Chondrocyte (in vitro differentiated cells): ENCODE measurements at places on chromosomes 6 and 20. TPM values are rescaled to one million over a fixed set of nuclear protein-coding genes. Genes with fewer than 3 reads are reported as not detected.

DNA sequence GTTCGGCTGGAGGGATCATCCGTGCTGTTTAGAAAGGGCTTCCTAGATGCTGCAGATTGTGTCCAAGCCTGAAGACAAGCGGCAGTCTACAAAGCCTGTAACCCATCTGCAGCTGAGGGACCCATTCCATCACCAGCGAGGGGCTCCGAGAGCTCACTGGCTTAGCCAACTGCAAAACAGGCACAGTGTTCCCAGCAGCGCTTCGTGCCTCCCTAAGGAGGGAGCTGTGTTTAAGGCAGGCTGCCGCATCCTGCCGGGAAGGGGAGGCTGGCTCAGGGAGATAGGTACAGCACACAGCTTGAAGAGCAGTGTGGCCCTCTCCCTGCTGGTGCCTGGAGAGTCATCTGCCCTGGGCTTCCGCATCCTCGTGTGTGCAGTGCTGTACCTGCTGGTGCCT lies 32.4 kb downstream of the DUSP22 start:
- no peak overlapping the region for H3K4me3 ChIP-seq
- H3K4me1 ChIP-seq = no peaks in the 10 kb centered on the region
- H3K27ac ChIP-seq = no peak overlapping the region

DNA sequence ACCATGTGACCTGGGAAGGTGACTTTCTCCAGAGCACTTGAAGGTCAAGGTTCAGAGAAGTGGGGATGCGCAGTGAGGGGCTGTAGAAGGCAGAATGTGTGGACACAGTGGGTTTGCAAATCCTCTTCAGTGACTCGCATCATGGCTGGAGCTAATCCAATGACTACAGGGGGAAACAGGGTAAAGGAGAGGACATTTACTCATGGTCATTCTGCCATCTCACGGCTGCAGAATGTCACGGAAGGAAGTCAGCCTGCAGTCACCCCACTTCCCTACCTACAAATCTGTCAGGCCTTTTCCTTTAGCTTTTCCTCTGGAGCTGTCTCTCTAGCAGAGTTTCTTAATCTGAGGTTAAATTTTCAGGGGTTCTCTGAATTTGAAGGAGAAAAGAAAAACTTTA lies 337.6 kb downstream of the CDC5L start:
- no peak overlapping the region for H3K27ac ChIP-seq
- no peaks in the 10 kb centered on the region for H3K36me3 ChIP-seq
- H3K4me3 ChIP-seq = no peak overlapping the region
- peaks cover 2% of the 10 kb centered on the region for H3K27me3 ChIP-seq

FBXO30 gene
- total RNA-seq = 10.4 to 11.8 TPM (median 11.0 TPM) in 3 replicates

ULBP3 gene
- 5.0 to 6.1 TPM (median 5.1 TPM) in 3 replicates for total RNA-seq

DNA sequence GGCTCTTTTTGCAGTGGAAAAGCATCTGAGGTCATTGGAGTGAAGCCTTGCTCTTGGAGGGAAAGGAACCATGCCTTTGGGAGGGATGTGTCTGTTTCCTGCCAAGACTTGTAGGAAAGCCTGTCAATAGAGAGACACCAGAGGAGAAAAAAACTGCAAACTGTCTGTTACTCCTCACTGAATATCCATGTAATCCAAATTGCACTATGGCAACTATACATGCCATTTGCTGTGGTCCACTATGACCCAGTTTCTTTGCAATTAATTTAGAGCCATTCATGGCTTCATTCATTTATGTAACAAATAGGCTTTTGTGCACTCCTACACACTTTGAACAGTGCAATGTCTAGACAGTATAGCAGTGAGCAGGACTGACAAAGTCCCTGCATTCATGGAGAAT lies 296.5 kb downstream of the SLC35F1 start:
- no peak overlapping the region for H3K27ac ChIP-seq
- no peak overlapping the region for H3K4me3 ChIP-seq
- no peaks in the 10 kb centered on the region for H3K36me3 ChIP-seq
- DNase-seq = no peak
- H3K27me3 ChIP-seq = no peaks in the 10 kb centered on the region

HLA-DMB gene
- not detected in 3 replicates for total RNA-seq

ZNF76 gene
- total RNA-seq = 20.3 to 28.3 TPM (median 22.1 TPM) in 3 replicates

DNA sequence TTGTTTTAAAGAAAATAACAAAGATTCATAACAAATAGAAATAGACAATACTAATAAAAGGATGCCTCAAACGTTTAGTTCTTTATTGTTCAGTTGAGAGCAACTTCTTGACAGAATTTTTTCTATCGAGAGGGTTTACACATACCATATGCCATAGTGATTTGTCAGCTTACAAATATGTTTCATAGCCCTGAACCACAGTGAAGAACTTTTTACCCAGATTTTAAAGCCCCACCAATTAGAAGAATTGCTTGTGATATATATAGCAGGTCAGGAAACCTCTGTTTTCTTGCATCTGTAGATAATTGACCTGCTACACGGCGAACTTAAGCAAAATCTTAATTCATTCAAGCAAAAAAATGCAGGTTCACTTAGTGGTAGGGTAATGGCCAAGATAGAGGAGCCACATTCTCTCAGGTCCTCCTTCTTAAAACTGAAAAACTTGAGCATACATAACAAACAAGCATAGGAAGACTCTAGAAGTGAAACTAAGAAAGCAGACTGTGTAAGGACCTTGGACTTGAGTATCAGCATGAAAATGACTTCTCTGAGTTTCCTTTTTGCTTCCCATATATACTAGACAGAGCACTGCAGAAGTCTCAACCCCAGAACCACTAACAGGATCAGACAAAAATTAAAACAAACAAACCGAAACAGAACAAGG lies 39.5 kb downstream of the CRISP1 start:
- no peak overlapping the region for H3K4me3 ChIP-seq
- H3K27ac ChIP-seq = no peak overlapping the region
- no peaks in the 10 kb centered on the region for H3K4me1 ChIP-seq
- peaks cover 14% of the 10 kb centered on the region for H3K27me3 ChIP-seq
- no peak for DNase-seq

FIG4 gene
- total RNA-seq = 10.4 to 14.1 TPM (median 13.0 TPM) in 3 replicates

DNA sequence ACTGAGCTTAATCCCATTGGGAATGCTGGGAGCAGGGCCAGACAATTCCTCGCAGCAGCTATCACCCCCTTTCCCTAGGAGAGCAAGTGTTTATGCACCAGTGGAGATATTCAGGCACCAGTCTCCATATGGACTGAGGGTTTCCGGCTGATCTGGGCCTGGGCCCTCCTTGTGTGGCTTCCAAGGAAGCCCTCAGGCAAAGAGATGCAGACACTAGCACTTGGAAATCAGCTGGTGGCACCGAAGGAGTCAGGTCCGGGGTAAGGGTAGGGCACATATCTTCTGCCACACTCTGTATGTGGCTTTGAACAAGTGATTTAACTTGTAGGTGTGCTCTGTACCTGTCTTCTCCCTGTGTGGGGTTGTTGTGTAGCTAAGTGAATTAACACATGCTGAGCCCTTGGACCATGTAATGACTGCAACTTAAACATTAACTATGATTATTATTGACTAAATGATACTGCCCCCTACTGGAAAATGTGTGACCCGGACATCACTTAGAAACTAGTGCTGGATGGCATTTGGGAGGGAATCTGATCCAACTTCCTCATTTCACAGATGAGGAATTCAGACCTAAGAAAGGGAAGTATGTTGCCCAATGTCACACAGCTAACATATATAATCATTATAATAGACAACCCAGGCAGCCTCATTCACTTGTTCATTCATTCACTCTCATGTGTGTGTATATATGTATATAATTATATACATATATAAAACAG lies 19.3 kb upstream of the WFDC2 start:
- DNase-seq = no peak
- H3K27ac ChIP-seq = no peak overlapping the region
- H3K36me3 ChIP-seq = no peaks in the 10 kb centered on the region
- no peak overlapping the region for H3K4me3 ChIP-seq
- no peaks in the 10 kb centered on the region for H3K4me1 ChIP-seq

DNA sequence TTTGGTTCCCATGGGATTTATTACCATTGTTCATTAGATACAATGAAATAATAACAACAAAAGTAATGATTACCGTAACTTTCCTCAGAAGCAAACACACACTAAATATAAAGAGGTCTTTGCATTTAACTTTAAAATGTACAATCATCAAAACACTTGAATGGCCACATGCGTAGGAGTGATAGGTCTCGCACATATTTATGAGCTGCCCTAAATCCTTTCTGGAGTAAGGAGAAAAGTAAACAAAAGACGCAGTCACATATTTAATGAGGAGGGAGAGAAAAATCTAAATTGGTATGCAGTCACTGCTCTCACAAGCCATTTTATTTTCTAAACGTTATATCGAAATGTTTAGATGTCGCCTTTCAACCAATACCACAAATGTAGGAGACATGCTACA lies 129.4 kb upstream of the TCF21 start:
- peak overlapping the region; percentile 29 for H3K27ac ChIP-seq
- no peaks in the 10 kb centered on the region for H3K36me3 ChIP-seq
- peaks cover 91% of the 10 kb centered on the region for H3K4me1 ChIP-seq
- no peak for DNase-seq
- H3K27me3 ChIP-seq = no peaks in the 10 kb centered on the region

GRCh38 chr6:14664621-14665315 lies 547.2 kb downstream of the CD83 start:
- DNase-seq = no peak
- peaks cover 5% of the 10 kb centered on the region for H3K27me3 ChIP-seq
- H3K4me1 ChIP-seq = peaks cover 22% of the 10 kb centered on the region
- no peaks in the 10 kb centered on the region for H3K36me3 ChIP-seq
- no peak overlapping the region for H3K4me3 ChIP-seq

- H3K27ac ChIP-seq = peak overlapping the region; percentile 92
- H3K27me3 ChIP-seq = no peaks in the 10 kb centered on the region
- H3K4me3 ChIP-seq = peak overlapping the region; percentile 34
- DNase-seq = no peak
- H3K36me3 ChIP-seq = no peaks in the 10 kb centered on the region
Measured at GRCh38 chr20:47610247-47610944, 108.7 kb downstream of the NCOA3 start.

DNA sequence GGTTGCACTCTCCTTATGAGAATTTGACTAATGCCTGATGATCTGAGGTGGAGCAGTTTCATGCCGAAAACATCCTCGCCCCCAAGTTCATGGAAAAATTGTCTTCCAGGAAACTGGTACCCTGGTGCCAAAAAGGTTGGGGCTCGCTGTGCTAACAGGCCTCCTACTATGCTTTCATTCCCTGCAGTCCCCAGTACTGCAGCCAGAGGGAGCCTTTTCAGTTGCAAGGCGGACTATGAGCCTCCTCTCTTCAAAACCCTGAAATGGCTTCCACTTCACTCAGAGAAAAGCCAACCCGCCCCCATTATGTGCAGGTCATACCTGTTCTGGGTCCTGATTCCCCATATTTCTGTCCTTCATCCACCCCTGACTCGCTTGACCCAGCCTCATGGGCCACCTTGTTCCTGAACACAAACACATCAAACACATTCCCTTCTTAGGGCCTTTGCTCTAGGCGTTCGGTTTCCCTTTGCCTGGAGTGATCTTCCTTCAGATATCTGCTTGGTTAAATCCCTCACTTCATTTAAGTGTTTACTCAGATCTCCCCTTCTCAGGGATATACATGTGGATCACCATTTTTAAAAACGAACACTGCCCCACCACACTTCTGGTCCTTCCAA lies 173.7 kb downstream of the PHACTR1 start:
- no peak overlapping the region for H3K4me3 ChIP-seq
- H3K27ac ChIP-seq = no peak overlapping the region
- DNase-seq = no peak
- H3K4me1 ChIP-seq = peaks cover 7% of the 10 kb centered on the region

GDAP1L1 gene
- not detected in 3 replicates for total RNA-seq

COL12A1 gene
- total RNA-seq = 1,995 to 2,753 TPM (median 2,073 TPM) in 3 replicates

GRCh38 chr6:131283466-131284175 lies 148.4 kb downstream of the AKAP7 start:
- DNase-seq = no peak
- H3K27ac ChIP-seq = no peak overlapping the region
- H3K27me3 ChIP-seq = no peaks in the 10 kb centered on the region
- H3K4me3 ChIP-seq = no peak overlapping the region
- H3K4me1 ChIP-seq = no peaks in the 10 kb centered on the region
- H3K36me3 ChIP-seq = no peaks in the 10 kb centered on the region

GRCh38 chr6:158488065-158488464 lies 71.8 kb upstream of the TMEM181 start:
- H3K27me3 ChIP-seq = no peaks in the 10 kb centered on the region
- no peak for DNase-seq
- peak overlapping the region; percentile 91 for H3K27ac ChIP-seq
- H3K4me1 ChIP-seq = peaks cover 32% of the 10 kb centered on the region
- H3K36me3 ChIP-seq = peaks cover 22% of the 10 kb centered on the region
- no peak overlapping the region for H3K4me3 ChIP-seq

DNA sequence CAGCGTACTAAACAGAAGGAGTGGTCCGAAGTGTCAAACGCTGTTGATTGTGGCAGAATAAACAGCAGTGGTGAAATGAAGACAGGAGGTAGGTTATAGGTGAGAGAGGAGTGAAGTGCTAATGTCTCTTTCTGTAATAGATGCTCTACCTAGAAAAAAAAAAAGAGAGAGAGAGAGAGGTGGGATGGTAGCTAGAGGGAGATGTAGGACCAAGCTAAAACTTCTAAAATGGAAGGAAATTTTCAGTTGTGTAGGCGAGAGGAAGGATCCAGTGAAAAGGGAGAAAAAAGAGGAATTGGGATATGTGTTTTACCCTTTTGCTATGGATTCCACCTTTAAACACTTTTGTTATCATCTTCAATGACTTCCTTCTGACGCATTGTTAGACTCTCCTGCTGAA lies 126.5 kb upstream of the BMP2 start:
- H3K27me3 ChIP-seq = peaks cover 8% of the 10 kb centered on the region
- H3K36me3 ChIP-seq = no peaks in the 10 kb centered on the region
- DNase-seq = no peak
- H3K27ac ChIP-seq = no peak overlapping the region
- no peak overlapping the region for H3K4me3 ChIP-seq
- peaks cover 7% of the 10 kb centered on the region for H3K4me1 ChIP-seq

BPIFB2 gene
- not detected in 3 replicates for total RNA-seq

GRCh38 chr6:128005009-128005408 lies 104.2 kb upstream of the THEMIS start:
- no peak for DNase-seq
- H3K4me1 ChIP-seq = peaks cover 8% of the 10 kb centered on the region
- no peak overlapping the region for H3K27ac ChIP-seq
- H3K27me3 ChIP-seq = no peaks in the 10 kb centered on the region

DNA sequence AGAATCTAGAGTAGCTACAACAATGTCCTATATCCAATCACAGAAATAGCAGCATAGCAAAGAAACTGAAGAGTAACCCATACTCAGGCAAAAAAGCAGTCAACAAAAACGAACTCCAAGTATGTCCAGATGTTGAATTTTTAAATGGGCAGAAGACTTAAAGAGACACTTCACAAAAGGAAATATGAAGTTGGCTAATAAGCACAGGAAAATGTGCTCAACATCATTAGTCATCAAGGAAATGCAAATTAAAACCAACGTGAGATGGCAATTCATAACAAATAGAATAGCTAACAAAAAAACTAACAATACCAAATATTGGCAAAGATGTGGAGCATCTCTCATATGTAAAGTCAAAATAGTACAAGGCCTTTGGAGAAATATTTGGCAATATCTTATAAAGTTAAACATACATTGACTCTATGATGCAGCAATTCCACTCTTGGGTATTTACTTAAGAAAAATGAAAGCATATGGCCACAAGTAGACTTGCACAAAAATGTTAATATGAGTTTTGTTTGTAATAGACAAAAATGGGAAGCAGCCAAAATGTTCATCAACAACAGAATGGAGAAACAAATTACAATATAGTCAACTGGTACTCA lies 37.7 kb downstream of the FRK start:
- H3K27me3 ChIP-seq = peaks cover 5% of the 10 kb centered on the region
- no peak for DNase-seq
- H3K27ac ChIP-seq = no peak overlapping the region
- no peaks in the 10 kb centered on the region for H3K4me1 ChIP-seq
- H3K36me3 ChIP-seq = no peaks in the 10 kb centered on the region
- no peak overlapping the region for H3K4me3 ChIP-seq

NRSN1 gene
- total RNA-seq = not detected in 3 replicates
